ENCODE measurements at places on chromosomes 7 and 10.
A peak's percentile ranks its signal among the peaks of the same experiment; 100 is the strongest.

DNA sequence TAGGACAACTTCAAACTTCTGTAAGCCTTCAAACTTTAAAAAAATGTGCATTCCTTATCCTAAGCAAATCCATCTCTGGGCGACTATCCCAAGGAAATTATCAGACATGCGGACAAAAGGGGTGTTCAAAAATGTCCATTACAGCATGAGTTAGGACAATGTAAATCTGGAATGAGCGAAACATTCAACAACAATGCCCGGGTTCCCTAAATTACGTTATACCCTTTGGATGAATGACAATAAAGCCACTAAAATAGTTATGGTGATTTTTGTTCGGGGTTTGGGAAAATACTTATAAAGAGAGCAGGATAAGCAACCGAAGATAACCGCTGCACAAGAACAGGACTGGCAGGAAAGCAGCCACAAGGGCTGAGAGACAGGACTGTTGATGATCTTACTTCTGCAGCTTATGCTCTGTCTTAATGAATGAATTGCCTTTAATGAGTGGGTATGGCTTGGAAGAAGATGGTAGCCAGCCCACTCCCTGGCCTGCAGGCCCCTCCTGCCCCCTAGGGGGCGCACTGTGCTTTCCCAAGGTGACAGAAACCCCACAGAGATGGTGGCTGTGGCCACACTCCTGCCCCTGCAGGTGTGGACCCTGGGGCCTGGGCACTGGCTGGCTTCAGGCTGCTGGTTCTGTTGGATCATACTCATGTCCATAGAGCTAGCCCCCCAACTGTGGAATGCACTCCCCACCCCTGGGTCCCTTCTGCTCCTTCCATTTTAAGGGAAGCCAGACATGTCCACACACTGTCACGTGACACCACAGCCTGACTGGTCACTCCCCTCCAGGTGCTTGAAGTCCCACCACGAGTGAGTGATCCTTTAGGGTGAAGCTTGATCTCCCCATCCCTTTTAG is 45.0 kb downstream of the ZCCHC24 start:
- no peak for DNase-seq

DNA sequence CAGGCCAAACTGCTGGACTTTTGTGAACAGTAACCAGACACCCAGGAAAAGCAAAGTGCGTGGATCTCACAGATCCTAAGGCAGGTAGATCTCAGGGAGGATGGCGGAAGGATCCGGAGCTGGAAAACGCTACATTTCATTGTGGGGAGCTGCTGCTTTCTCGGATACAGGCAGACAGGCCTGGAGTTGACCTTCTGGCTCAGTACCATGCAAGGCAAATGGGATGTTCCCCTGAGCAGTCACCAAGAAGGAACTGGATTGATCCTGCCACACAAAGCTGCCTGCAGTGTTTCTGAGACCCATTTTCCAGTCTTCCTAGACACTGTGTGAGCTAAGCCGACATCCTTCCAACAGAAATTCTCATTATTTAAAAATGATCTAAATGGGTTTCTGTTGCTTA is 65.5 kb downstream of the ZRANB1 start:
- DNase-seq = no peak

DNA sequence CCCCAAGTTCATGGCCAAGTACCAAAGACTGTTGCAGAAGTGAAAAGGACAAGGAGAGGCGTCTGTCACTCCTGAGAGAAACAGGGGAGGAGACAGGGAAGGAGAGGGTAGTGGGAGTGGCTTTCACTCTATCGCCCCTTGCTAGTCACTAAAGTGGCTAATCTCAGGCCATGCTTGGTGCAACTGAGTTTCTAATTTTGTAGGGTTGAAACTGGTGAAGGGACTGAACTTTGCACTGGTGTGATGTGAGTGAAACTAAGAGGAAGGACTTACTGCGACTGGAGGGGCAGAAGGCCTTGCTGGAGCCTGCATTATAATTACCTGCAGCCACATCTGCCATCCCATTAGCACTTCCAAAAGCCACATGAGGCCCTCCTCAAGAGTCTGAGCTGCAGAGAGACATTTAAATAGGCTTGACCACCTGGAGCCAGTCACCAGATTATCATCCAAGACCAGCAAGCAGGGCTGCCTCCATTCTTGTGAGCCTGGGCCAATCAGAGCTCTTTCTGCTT is 107.2 kb upstream of the EEPD1 start:
- DNase-seq = no peak

- no peak for DNase-seq
Observed at GRCh38 chr10:93458821-93459257, 23.3 kb downstream of the MYOF start.

GRCh38 chr7:23959821-23960220 is 249.8 kb downstream of the STK31 start:
- no peak for DNase-seq

GRCh38 chr7:108452707-108453106 is 3.5 kb downstream of the NRCAM start:
- peak; percentile 20 for DNase-seq

- no peak for DNase-seq
Observed at GRCh38 chr7:44914992-44915607, 29.8 kb upstream of the PURB start.

DNA sequence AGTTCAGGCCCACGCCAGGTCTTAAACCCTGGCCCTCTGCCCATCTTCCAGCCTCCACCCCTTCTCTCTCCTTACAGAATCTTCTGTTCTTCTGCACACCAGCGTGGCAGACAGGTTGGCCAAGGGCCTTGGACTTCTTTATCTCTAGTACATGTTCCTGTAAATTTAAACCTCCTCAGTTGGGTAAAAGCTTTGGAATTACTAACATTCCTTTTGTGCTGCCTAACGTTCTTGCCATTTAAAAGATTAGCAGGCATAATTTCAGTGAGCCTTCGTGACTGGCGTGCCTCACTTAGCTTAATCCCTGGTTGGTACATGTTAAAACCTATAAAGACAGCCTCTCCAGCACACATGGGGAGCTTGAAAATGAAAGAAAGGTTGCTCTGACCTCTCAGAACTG is 192.2 kb downstream of the CUX1 start:
- no peak for DNase-seq

DNA sequence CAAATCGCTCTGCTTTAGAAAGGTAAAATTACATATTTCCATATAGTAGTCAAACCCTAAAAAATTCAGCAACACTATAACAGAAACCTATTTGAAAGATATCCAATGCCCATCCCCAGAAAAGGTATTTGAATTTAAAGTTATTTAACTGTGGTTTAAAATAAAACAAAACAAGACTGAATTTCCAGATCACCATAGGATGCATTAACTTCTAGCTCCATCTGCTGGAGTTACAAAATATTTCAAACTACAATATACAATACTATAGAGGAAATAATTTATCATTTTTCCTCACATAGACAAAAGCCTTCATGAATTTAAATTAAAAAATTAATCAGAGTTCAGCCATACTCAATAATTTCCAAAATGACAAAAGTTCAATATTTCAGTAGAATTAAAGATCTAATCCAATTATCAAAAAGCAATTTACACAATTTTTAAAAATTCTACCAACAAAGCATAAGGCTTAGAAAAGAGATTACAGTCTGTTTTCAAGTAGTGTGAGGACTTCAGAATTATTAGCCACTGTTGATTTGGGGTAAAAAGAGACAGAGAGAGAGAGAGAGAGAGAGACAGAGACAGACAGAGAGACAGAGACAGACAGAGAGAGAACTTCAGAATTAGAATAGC is 75.9 kb downstream of the LMBR1 start:
- peak; percentile 2 for DNase-seq

- DNase-seq = no peak
Observed at GRCh38 chr7:13991791-13992595, 2.5 kb upstream of the ETV1 start.

- no peak for DNase-seq
Observed at GRCh38 chr10:133039107-133039802, 48.5 kb upstream of the ADGRA1 start.

DNA sequence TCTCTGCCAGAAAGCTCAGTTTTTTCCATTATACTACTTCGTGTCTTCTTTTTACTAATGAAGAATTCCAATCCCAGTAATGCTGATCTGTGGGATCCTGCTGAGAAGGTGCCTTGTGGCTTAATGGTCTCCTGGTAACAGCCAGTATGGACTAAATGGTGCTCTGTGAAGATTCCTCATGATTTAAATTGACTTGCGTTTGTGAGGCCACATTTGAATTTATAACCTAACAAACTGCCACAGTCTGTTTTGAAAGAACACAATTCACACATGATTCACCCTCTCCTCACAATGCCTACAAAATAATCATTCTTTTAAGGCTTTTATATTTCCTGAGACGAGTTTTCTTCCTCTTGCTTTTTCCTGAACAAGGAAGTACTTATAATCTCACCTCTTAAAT is 140.0 kb downstream of the MBL2 start:
- DNase-seq = no peak

GRCh38 chr7:158313931-158314330 is 273.7 kb downstream of the PTPRN2 start:
- DNase-seq = no peak

GRCh38 chr7:14834456-14834855 is 68.1 kb downstream of the DGKB start:
- no peak for DNase-seq

- no peak for DNase-seq
Observed at GRCh38 chr7:90816511-90817142, 220.5 kb downstream of the CDK14 start.

- no peak for DNase-seq
Observed at GRCh38 chr7:27868131-27868550, 128.2 kb downstream of the TAX1BP1 start.

DNA sequence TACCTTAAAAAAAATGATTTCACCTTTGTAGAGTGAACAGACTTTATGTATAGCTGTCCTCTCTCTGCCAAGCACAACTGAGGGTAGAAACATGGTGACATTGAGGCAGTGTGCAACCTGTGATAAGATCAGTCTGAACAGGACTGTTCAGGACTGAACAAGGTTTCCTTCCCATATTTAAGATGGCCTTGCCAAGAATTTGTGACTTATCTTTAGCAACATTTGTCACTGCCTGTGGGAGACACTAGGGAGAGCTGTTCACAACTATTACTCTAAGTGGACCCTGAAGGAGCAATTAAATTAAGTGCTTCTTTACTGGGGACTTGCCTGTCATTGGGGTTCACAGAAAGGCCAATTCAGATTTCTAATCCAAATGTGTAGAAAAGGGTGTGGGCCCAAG is 6.7 kb downstream of the OR13A1 start:
- no peak for DNase-seq

DNA sequence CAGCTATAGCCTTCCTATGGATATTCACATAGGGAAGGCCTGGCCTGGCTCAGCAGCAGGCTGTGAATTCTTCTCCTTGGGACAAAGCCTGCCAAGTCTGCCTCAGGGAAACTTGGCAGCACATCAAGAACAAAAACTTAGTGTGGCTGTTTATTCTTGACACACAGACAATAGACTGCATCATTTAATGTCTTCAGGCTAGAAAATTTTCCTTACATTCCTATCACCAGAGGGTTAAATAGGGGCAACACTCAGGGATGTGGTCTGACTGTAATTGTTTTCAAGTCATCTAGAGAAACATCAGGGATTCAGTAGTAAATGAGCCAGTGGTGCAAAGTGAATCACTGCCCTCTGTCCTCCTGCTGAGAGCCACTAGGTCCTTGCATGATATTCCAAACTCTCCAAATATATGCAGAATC is 137.3 kb downstream of the SEMA3C start:
- DNase-seq = no peak

DNA sequence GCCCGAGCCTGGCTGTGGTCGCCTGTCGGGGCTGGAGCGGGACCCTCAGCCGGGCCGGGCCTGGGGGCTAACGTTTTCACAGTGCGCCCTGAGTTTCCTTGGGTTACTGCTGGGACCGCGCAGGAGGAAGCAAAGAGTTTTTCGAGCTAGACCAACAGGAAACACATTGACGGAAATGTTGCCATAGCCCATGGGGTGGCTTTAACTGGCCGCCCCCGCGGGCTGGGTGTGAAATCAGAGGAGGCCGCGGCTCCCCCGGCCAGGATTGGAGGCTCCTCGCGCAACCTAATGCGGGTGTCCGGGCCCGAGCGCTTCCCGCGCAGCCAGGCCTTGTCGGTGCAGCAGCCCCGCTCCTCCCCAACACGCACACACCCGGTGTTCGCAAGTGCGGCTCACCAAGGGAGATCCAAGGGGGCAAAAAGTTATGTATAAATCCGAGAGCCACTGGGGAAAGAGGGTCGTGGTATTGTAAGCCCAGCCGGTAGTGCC is 1.9 kb downstream of the HHEX start:
- DNase-seq = no peak

GRCh38 chr10:28668363-28669226 is 8.7 kb upstream of the BAMBI start:
- peak; percentile 65 for DNase-seq

- peak; percentile 25 for DNase-seq
Observed at GRCh38 chr10:79374312-79375191, 27.3 kb downstream of the PPIF start.

DNA sequence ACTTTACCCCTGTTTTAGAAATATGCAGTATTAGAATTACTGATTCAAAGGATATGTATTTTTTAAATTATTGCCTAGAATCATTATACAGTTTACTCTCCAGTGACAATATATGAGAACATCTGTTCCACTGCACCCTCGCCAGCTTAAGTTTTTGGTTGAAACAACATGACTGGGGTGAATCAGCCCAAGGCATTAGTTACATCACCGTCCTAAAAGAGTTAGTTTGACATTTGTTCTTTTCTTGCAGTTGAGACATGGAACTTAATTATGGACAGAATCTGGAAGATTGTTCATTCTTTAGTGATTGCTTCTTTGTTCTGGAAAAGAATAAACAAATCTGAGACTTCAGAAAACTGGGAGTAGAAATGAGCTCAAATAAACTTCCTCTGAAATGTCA is 167.3 kb upstream of the DKK1 start:
- no peak for DNase-seq

GRCh38 chr10:104903433-104903832 is 262.3 kb downstream of the SORCS3 start:
- no peak for DNase-seq

DNA sequence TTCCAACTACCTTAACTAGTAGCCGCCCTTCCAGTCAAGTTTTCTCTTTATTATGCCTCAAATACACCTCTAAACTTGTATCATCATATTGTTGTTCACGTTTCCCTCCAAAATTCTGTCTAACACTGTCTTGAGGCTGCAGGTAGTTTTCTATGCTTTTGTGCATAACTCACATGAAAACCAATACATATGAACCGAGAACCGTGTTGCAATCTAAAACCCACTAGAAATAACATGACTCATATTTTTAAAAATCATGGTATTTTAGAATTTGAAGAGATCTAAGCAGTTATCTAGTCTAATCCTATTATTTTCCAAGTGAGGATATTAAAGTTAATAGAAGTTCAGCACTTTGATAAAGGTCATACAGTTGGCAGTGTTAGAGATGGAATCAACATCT is 18.2 kb downstream of the LIPF start:
- no peak for DNase-seq

Data from NCI-H1092 (cell line).